Heart right ventricle (tissue), 16 donors: ENCODE measurements at places on chromosomes 1 and 21. TPM values are rescaled to one million over a fixed set of nuclear protein-coding genes. Genes with fewer than 3 reads are reported as not detected.

The GIPC2 gene
- 7.4 TPM for total RNA-seq

The KRTAP19-3 gene
- total RNA-seq, result not detected

The HES2 gene
- total RNA-seq, result not detected

The KRTAP12-2 gene
- not detected for total RNA-seq

The COL16A1 gene
- total RNA-seq, result 10.1 TPM

The LYSMD1 gene
- 15.5 TPM for total RNA-seq

The FCAMR gene
- not detected for total RNA-seq

The ZNF593OS gene
- not detected for total RNA-seq

The PRELP gene
- 14.7 TPM for total RNA-seq

The AKR7A3 gene
- 0.38 TPM for total RNA-seq

The DYRK3 gene
- 14.5 TPM for total RNA-seq

The TMEM82 gene
- total RNA-seq, result not detected
